ENCODE measurements at places on chromosomes 6 and 20.

- DNase-seq: no peak
Measured at GRCh38 chr20:61521687-61522420, 269.8 kb downstream of the CDH4 start.

DNA sequence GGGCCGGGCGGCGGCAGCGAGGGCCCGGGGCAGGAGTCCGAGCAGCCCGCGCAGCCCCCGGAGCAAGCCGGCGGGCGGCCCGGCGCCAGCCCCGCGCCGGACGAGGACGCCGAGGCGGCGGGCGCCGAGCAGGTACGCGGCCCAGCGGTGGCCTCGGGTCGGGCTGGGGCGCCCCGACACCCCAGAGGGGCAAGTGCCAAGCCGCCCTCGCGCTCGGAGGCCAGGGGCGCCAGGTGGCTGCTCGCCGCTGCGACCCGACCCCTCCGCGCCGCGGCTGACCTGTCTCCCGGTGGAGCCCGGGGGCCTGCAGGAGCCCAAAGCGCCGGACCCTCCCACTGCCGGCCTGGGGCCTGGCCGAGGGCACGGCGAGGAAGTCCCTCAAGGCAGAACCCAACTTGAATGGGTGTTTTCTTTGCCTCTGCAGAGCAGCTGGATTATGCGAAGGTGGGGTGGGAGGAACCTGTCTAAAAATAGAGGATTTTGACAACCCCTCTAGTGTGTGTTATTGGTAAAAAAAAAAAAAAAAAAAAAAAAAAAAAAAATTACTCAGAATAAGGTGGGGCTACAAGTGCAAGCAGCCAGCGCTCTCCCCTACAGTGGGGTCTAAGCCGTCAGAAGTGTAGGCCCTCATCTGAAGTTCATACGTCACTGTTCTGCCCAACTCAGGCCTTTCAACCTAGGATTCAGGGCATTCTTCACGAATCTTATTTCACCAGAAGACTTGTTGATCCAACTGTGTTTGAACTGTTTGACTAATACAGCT lies 609 bp downstream of the OGFRL1 start:
- DNase-seq: peak; percentile 58

DNA sequence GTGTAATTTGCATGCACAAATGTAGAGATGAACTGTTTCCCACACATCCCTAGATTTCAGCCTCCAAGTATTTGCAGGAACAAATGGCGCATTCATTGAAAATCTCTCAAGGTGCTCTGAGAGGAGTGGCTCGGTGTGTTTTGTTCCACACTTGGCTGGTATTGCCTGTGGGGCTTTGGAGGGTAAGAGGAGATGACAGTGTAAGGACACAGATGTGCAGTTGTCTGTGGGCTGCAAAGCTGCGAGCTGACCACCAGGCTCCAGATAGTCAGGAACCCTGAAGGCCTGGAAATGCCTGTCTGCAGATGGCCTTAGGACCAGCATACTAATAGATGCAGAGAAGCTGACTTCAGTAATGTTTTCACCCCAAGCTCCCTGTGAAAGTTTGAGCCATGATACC lies 57.7 kb upstream of the PBOV1 start:
- DNase-seq: no peak

GRCh38 chr6:19032591-19033295 lies 645.6 kb downstream of the RNF144B start:
- DNase-seq: no peak

DNA sequence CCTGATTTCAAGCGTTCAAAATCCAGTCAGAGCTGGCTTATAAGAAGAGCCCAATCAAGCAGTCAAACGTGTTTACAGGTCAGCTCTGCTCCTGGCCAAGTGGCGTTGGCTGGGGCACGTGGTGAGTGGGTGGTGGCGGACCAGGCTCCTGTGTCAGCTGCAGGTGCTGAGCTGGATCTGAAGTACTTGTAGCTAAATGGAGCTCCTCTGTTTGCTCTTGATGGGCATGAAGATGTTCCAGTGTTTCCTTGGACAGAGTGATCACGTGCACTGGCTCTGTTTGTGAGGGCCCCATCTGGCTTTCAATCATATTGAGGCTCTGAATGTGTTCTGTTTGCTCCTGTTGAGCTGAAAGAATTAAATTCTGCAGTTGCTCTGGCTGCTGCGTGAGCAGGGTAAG lies 10.2 kb upstream of the MICAL1 start:
- DNase-seq: peak; percentile 28

DNA sequence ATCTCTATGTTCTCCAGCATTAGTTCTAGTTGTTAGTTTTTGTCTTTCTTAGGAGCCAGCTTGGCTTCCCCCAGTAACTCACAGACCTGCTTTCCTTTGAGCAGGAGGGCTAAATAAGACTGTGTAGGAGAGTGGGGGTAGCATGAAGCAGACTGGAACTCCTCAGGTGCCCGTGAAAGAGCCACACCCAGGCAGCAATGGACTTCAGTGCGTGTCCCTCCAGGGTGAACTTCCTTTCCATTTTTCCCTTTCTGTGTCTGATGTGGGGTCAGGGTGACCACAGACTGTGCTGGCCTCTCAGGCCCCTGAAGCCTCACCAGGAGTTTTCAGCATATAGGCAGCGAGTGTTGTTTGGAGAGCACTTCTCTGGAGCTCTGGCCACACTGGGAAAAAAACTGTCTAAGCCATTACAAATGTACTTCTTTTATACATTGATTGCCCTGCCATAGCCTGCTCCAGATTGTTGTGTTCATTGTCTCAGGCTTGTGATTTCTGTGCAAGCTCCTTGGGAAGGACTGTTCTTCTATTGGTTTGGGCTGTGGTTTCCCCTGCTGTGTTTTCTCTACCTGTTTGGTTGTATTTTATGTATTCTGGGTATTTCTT lies 55.7 kb downstream of the SH3BGRL2 start:
- no peak for DNase-seq

DNA sequence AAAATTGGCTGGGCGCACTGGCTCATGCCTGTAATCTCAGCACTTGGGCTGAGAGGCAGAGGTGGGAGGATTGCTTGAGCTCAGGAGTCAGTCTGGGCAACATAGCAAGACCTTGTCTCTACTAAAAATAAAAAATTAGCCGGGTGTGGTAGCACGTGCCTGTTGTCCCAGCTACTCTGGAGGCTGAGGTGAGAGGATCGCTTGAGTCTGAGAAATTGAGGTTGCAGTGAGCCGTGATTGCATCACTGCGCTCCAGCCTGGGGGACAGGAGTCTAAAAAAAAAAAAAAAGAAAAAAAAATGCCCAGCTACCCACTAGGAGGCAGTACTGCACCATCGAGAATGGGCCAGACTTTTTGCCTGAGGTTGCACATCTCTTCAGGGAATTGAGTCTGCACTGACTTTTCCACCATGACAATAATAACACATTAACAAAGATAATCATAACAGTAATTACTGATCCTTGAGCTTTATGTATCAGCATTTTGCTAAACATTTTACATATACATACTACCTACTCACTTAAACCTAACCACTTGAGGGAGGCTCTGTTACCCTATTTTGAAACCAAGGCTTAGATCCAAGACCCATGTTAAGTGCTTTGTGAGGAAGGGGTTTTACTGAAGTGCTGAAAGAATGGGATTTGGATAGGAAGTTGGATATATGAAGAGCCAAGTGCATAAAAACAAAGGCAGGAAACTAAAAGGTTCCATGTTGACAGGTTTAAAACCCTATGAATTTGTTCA lies 21.0 kb downstream of the SRSF3 start:
- peak; percentile 38 for DNase-seq

DNA sequence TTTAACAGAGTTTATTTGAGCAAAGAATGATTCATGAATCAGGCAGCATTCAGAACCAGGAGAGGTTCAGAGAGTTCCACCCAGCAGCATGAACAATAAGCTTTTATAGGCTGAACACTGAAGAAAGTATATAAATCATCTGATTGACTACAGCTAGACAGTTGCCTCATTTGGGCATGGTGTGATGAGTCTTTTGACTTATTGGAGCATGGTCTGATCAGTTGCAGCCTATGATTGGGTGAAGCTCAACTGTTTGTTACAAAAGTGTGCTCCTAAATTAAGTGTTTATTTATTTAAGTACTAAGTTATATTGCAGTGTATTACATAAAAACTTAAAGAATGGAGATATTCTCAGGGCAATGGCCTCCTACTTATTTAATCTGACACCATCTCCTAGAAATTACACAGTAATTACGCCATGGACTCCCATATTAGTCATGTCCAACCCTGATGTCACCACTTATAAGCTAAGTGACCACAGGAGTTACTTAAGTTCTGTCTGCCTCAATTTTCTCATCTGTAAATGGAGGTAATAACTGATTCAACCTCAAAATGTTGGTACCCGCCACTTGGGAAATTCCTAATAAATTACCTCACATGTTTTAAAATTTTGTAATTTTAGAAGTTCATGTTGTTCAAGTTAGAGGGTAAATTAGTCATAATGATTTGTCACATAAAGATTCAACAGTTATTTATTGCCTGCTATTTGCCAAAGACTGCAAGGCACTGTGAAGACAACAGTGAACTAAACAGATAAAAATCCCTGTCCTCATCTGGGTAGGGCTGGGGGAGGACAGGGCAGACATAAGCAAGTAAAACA lies 15.2 kb upstream of the ROS1 start:
- no peak for DNase-seq

GRCh38 chr20:63433351-63433750 lies 39.1 kb downstream of the KCNQ2 start:
- no peak for DNase-seq

DNA sequence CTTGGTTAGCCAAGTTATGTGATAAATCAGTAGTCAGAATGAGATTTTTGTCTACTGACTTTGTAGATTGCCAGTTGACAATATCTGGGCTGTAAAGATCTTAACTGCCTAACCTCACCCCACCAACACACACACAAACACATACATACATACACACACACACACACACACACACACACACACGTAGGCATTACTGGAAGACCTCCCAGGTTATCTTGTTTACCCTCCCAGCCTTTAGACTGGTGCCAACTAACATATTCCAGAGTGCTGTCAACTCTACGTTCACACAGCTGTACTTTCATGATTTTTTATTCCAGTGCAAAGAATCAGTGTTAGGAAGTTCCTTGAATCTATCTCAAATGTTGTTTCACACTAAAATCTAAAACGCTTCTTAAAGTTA lies 38.9 kb downstream of the BMP5 start:
- DNase-seq: no peak

- no peak for DNase-seq
Measured at GRCh38 chr6:21856844-21857243, 263.3 kb downstream of the SOX4 start.

DNA sequence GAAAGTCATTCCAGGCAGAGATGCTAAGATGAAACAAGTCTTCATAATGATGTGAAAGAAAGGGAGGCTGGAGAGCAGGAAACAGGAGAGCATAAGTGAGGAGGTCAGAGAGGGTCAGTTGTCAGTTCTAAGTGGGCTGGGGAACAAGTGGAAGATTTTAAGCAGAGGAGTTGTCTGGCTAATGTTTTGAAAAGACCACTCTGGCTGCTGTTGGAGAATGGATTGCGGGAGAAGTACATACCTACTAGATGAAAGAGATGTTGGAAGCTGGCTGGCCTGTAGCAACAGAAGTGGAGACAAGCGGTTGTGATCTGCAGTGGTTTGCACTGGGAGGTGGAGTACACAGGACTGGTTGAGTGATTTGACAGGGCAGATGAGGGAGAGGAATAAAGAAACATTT lies 10.1 kb downstream of the SLC35F1 start:
- DNase-seq: no peak

GRCh38 chr6:124008000-124008987 lies 204.6 kb downstream of the NKAIN2 start:
- DNase-seq: peak; percentile 74
